Calu3 (cell line): ENCODE measurements at places on chromosomes 1 and 21. TPM values are rescaled to one million over a fixed set of nuclear protein-coding genes. Genes with fewer than 3 reads are reported as not detected.

The MYBPH gene
- total RNA-seq: not detected in 2 replicates

The PPIAL4G gene
- not detected in 2 replicates for total RNA-seq

- DNase-seq: no peak
Observed at GRCh38 chr1:203058676-203058935, 27.2 kb downstream of the MYOG start.

DNA sequence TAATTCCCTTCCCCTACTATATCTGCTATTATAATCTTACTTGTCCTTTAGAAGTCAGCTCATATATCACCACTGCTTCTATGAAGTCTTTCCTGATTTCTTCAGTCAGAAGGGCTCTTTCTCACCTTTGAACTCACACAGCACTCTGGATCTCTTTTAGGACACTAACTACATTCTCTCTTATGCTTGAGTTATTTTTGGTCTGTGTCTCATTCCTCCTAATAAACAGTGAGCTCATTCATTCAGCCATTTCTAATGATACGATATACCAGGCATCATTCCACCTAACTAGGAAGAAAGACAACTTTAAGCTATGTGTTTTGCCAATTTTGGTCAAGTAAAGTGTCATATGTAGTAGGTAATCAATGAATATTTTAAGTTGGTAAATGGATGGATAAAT lies 1.2 kb upstream of the STYXL2 start:
- DNase-seq: no peak

DNA sequence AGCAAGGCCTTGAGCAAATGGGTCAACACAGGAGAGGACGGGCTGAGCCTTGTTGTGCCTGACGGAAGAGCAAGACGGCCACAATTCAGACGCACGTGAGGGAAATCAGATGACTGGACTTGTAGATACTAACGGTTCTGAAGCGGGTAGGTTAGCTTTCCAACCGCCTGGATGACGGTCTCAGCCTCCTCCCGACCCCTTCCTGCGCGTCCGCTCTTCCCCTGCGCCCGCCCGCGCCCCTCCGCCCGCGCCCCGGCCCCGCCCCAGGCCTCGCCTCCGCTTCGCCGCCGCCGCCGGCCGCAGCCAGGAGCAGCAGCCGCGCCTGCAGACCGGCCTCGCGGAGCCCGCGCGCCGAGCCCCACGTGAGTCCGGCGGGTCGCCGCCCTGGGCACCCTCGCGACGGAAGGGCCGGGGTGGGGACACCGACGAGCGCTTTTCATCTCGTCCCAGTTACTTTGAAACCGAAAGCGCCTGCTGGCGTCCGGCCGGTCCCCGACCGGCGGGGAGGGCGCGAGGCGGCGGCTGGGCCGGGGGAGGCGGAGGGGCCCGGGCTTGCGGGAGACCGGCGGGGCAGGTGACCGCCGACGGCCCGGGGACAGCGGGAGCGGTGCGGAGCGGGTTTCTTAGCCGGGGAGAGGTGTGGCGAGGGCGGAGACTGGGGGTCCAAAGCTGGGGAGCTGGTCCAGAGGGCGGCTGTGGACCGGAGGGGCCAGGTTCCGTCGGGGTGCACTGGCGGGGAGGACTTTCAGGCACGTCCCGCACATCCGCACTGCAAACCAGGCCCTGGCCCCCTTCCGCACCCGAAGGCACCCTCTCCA lies at the start of gene TRAF5:
Gene TRAF5, plus strand, starts transcription at position 306 of the 818 bp plus-strand sequence. CDS start 26,407 bp downstream, outside the sequence.
- peak; percentile 66 for DNase-seq

GRCh38 chr1:17588048-17588871 lies 48.8 kb downstream of the ARHGEF10L start:
- DNase-seq: peak; percentile 46

GRCh38 chr1:180928331-180929230 lies 15.9 kb downstream of the KIAA1614 start:
- DNase-seq: no peak

- DNase-seq: no peak
Observed at GRCh38 chr21:34781526-34781925, 112.7 kb downstream of the CLIC6 start.

The FCRL4 gene
- not detected in 2 replicates for total RNA-seq

The TNFSF18 gene
- not detected in 2 replicates for total RNA-seq

DNA sequence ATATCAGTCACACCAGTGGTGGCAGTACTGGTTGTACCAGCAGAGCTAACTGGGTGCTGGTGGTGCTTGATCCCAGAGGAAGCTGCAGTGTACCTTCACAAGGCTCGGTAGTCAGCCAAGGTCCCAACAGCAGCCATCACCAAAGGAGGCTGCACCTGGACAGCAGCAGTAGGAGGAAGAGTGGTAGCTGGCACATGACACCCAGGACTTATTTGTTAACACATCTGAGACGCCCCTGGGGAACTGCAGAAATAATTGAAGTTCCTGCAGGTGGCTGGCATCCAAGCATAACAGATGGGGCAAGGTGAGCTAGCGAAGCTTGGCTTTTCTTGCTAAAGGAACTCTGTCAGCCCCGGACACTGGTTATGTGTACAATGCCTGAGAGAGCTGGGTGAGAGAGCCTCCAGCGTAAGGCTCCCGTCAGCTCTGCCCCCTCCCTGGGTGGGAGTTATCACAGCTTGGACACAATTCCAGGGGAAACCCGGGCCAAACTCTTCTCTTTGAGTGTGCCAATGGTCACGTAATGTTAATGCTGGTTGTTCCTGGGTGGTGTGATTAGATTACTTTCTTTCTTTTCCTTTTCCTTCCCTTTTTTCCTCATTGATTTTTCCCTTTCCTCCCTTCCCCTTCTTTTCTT lies 29.1 kb upstream of the PARP1 start:
- no peak for DNase-seq
